ENCODE measurements at places on chromosomes 7 and 10.

- DNase-seq: no peak
Observed at GRCh38 chr10:126569513-126570244, 100.8 kb downstream of the C10orf90 start.

DNA sequence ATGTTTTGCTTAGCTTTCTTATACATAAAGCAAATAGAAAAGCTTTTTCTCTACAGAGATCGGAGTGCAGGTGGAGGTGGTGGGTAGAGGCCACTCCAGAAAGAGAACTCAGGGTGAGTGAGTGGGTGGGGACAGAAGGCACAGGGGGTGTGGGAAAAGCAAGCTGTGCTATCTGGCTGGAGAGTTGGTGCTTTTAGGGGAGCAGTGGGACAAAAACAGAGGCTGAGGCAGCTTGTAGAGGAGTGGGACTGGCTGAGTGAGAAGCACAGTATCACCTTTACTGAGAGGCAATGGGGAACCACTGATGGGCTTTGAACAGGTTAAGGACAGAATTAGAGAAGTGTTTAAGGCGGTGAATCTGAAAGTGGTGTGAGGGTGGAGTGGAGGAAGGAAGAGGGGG, 275.3 kb downstream of the TCF7L2 start:
- no peak for DNase-seq

GRCh38 chr10:101840102-101840684, 3.4 kb downstream of the KCNIP2 start:
- DNase-seq: no peak

DNA sequence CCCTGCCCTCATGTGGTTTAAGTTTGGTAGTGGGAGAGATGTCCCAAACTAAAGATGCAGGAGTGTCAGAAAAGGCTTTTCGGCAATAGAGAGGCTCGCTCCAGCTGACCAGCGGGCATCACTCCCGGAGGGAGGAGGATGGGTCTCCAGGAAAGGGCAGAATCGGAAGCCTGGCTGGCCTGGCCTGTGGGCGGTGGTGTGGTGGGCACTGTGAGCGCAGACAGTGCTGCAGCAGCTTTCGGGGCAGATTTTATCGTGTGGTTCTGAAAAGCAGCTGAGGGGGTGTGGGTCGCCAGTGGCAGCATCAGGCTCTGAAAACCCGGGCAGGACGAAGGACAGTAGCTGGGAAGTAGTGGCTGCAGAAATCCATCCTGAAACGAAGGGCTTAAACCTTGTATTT, 12.8 kb downstream of the BNIP3 start:
- DNase-seq: no peak

- no peak for DNase-seq
Observed at GRCh38 chr7:38013246-38013645, 92.8 kb downstream of the EPDR1 start.

DNA sequence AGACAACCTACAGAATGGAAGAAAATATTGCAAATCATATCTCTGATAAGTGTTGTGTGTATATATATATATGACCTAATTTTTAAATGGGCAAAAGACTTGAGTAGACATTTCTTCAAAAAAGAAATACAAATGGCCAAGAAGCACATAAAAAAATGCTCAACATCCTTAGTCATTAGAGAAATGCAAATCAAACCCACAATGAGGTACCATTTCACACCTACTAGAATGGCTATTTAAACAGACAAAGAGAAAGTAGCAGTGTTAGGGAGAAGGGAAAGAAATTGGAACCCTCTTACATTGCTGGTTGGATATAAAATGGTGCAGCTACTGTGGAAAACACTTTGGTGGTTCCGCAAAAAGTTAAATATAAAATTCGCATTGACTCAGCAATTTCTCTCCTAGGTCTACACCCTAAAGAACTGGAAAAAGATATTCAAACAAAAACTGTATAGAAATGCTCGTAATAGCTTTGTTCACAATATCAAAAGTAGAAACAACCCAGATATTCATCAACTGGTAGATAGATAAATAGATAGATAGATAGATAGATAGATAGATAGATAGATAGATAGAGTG, 16.3 kb downstream of the ACSL5 start:
- no peak for DNase-seq

DNA sequence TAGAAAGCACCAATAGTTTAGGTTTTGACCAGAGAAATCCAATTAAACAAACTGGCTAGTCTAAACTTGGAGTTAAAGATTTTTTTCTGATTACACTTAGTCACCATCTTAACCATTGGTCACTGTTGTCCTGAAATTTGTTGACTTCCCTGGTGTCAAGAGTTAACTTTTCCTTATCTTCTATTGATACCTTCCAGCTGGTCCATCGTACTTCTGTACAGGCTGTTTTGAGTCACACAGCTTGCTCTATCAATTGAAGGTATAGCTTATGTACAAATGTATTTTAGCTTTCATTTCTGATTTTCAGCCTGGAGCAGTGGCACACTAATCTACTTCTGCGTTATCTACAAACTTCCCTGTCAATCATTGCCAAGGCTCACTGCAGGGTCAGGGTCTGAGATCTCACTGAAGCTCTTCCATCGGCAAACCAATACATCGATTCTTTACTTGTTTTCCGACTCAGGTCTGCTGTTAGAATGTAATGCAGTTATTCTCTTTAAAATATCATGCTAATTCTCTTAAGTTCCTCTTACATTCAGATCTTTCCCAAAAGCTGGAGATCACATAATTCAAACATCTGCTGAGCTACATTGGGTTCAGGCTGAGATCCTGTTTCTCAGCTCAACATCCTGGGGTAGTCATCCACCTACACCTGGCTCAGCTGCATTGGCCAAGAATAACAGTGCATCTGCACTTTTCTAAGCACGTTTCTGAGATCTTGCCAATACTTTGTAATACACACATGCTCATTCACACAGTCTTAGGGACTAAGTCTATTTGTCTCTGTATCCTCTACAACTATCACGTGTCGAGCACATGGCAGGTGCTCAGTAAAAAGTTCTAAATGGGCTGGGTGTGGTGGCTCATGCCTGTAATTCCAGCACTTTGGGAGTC, 11.3 kb downstream of the MRPS33 start:
- no peak for DNase-seq

- no peak for DNase-seq
Observed at GRCh38 chr7:140881507-140882228, 43.1 kb downstream of the BRAF start.

- DNase-seq: no peak
Observed at GRCh38 chr7:46707973-46708372, 786.9 kb upstream of the IGFBP3 start.

GRCh38 chr7:70486977-70487376, 645.0 kb upstream of the GALNT17 start:
- no peak for DNase-seq

DNA sequence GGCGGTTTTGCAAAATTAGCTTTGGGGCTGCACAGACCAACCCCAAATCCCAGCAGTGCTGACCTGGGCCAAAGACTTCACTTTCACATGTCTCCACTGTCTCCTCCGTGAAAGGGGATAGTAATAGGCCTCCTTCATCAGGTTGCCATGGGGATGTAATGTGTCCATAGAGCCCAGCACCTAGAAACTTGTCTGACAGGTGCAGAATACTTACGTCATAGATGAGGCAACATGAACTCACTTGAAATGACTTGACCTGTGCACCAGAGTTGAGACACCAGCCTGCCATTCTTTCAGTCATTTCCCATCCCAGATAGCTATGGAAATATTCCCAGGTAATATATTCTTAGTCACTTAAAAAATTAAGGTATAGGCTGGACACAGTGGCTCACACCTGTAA, 94.2 kb downstream of the INSYN2A start:
- no peak for DNase-seq

DNA sequence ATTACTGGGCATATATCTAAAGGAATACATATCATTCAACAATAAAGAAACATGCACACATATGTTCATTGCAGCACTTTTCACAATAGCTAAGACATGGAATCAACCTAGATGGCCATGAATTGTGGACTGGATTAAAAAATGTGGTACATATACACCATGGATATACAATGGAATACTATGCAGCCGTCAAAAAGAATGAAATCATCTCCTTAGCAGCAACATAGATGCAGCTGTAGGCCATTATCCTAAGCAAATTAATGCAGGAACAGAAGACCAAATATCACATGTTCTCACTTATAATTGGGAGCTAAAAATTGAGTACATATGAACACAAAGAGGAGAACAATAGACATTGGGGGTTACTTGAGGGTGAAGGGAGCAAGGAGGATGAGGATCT, 175.6 kb downstream of the POLR1F start:
- no peak for DNase-seq
